ENCODE measurements at places on chromosomes 12 and 14. TPM values are rescaled to one million over a fixed set of nuclear protein-coding genes. Genes with fewer than 3 reads are reported as not detected.

DNA sequence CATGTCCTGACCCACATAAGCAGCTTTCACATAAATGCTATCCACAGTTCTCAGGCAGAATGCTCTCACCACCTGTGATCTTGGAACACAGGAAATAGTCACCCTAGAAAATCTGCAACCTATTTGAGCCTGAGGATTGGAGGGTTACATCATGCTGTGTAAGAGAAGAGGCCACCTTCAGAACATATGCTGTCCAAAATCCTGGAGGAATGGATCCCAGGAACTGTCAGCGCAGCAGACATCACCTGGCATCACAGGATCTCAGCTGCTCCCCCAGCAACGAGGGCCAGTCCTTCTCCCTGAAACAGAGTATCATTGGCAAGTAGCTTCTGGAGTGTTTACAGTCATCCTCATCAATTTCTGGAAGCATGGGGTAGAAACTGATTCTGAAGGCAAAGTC is 63.2 kb upstream of the LTA4H start:
- no peak for DNase-seq

GRCh38 chr12:5716976-5717375 is 228.1 kb downstream of the ANO2 start:
- DNase-seq, result no peak

- no peak for DNase-seq
These were observed 7.3 kb downstream of the GAPDH start for GRCh38 chr12:6541371-6542165.

The MANSC4 gene
- total RNA-seq, result not detected

DNA sequence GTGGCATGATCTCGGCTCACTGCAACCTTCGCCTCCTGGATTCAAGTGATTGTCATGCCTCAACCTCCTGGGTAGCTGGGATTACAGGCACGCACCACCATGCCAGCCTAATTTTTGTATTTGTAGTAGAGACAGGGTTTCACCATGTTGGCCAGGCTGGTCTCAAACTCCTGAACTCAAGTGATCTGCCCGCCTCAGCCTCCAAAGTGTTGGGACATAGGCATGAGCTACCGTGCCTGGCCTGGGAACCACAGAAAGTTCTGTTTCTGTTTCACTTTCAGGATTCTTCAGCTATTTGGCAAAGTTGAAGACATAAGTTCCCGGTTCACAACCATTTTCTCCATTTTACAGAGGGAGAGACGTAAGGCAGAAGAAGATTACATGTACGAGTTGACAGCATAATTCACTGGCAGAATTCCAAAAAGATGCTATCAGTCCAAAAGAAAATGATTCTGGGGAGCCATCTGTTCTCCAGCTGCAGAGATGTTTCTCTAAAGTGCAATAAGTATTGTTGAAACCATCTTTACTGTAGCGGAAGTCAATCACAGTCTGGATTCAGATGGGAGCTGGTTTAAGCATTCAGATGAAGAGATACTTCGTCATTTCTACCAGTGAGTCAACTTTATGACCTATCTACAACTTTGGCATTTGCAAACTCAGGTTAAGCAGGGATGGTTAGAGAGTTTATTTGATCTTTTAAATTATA is 8.1 kb upstream of the RNF34 start:
- peak; percentile 76 for DNase-seq

- no peak for DNase-seq
These were observed 17.3 kb upstream of the KRR1 start for GRCh38 chr12:75528692-75529091.

DNA sequence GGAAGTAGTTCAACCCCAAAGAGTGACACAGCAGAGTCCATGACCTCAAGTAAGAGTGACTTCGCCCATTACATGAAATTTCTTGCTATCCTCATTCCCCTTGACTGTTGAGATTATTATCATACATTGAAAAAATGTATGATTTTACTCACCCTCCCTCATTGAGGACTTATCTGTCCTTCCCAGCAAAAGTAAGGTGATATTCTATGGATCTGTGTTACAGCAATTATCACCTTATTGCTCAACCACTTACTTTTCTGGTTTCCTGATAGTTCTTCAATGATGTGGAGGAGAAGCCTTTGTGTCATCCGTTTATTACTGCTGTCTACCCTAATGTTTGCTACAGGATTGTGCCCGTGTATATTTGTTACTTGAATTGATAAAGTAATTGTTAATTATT is 306.2 kb downstream of the TRHDE start:
- DNase-seq, result no peak

GRCh38 chr12:193261-193660 is 20.7 kb downstream of the SLC6A12 start:
- no peak for DNase-seq

The TMEM63C gene
- total RNA-seq, result not detected

The MOAP1 gene
- total RNA-seq, result 6.5 TPM

GRCh38 chr12:119154435-119154818 is 24.3 kb upstream of the HSPB8 start:
- DNase-seq, result no peak

The PTPRQ gene
- total RNA-seq, result under 0.01 TPM

DNA sequence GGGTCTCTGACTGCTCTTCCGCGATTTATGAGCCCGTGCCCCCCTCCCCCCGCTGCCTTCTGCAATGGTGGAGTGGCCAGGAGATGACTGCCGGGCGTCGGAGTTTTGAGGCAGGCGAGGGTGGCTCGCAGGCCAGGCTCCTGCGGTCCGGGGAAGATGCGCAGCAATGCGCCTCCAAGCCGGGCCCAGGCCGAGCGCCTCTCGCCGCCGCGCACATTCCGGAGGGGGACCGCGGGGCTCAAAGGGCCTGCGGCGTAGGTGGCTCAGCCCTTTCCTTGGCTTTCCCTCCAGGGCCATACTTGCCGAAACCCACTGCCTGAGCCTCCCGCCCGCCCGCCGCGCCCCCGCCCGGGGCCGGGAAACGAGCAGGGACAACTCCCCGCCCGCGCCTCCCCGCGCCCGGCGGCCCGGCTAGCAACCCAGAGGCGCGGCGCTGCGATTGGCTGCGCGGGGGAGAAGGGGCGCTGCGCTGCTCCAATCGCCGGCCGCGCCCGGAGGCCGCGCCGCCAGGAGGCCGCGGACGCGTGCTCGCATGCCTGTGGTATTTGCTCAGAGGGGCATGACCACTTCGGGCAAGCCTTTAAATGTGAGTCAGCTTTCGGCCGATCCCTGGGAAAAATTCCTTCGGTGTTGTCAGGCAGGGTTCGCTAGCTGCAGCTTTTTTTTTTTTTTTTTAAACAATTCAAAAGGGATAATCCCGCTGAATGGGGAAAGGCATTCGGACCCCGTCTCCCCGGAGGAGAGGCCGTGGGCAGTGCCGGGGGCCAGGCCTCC is 157.9 kb upstream of the PARP11 start:
- DNase-seq, result peak; percentile 93

The ASPG gene
- total RNA-seq, result not detected

- DNase-seq, result peak; percentile 56
These were observed 57.9 kb downstream of the RFLNA start for GRCh38 chr12:124352839-124353238.

- no peak for DNase-seq
These were observed 33.8 kb upstream of the DTX1 start for GRCh38 chr12:113022563-113023297.

- DNase-seq, result peak; percentile 71
These were observed 39.1 kb downstream of the NT5DC3 start for GRCh38 chr12:103801709-103802585.

The KRT83 gene
- total RNA-seq, result not detected

The PZP gene
- total RNA-seq, result not detected

The HHIPL1 gene
- 0.24 TPM for total RNA-seq

- DNase-seq, result no peak
These were observed 3.3 kb downstream of the PRICKLE1 start for GRCh38 chr12:42586268-42586667.

DNA sequence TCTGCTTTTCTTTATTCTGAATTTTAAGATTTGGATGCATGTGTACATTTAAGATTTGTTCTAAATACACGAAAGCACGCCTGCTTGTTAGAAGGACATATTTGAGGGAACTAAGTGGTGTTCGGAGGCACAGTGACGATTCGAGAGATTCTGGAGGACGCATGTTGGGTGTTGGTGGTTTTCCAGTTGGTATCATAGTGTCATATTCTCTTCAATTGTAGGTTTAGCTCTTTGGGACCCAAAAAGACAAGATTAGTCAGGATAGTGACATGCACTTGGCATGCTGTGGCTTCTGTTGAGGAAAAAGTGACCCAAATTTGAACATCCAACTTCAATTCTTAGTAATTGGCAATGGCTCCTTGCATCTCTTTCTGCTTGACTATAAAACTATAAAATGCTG is 30.1 kb downstream of the PRKCH start:
- DNase-seq, result no peak

GRCh38 chr12:107405436-107405835 is 280.2 kb upstream of the PWP1 start:
- no peak for DNase-seq

DNA sequence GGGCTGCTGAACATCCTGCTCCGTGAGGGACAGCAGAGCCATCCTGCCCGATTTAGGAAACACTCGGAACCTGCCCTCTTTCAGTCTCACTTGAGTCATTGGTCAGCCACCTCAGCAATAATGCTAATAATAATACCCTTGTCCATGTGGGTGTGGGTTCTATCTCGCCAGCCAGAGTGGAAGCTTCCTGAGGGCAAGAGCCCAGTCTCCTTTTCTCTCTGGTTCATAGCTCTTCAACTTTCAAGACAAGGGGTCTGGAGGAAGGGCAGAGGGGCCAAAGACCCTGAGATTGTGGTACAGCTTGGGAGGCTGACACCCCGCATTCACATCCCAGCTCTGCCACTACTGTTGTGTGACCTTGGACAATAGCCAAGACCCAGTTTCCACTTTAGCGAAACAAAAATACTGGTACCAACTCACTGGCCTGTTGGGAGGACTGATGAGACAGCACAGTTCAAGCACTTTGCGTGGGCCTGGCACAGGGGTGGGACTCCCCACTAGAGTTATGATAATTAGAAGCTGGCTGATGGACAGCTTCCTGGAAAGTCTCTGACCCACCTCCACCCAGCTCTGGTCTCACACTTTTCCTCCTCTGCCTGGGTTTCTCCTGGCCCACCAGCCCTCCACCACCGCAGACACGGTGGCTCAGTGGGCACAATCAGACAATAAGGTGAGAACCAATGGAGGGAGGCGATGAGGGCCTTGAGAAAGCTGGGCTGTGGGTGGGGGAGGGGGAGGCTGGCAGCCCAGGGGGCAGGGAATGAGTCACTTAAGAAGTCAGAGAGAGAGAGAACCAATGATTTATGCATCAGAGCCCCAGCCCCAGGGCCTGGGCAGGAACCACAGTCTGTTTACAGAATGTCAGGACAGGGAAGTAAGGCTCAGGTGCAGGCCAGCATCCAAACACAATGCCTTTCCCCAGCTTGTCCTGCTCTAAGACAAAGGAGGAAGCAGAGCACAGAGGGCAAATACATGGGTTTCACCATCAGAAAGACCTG is 9.6 kb downstream of the FAIM2 start:
- peak; percentile 81 for DNase-seq

GRCh38 chr12:41684997-41685396 is 459.7 kb downstream of the GXYLT1 start:
- DNase-seq, result no peak

The IQSEC3 gene
- total RNA-seq, result not detected

- peak; percentile 6 for DNase-seq
These were observed 9.7 kb upstream of the WSCD2 start for GRCh38 chr12:108119126-108119973.

GRCh38 chr12:50157259-50157658 is 9.9 kb downstream of the CERS5 start:
- no peak for DNase-seq

- no peak for DNase-seq
These were observed 81.3 kb downstream of the VEZT start for GRCh38 chr12:95298916-95299315.

GRCh38 chr12:70258605-70259403 is 15.6 kb downstream of the CNOT2 start:
- peak; percentile 49 for DNase-seq

GRCh38 chr12:49255857-49256637 is 8.8 kb upstream of the TUBA1C start:
- no peak for DNase-seq

The ETFRF1 gene
- 33.6 TPM for total RNA-seq

All from RPMI7951 (cell line).